ENCODE measurements at places on chromosomes 16 and 17. TPM values are rescaled to one million over a fixed set of nuclear protein-coding genes. Genes with fewer than 3 reads are reported as not detected.

Gene BICDL2
- total RNA-seq, result 52.5 TPM

Gene WNT3
- 1.5 TPM for total RNA-seq

Gene SLC16A5
- 26.8 TPM for total RNA-seq

Gene SLC13A2
- total RNA-seq, result not detected

Gene KRT32
- total RNA-seq, result not detected

Gene PPL
- total RNA-seq, result 391 TPM

Gene NPIPA7
- total RNA-seq, result 4.4 TPM

Gene TMEM235
- not detected for total RNA-seq

Gene PRSS21
- not detected for total RNA-seq

Gene CD300LB
- 0.25 TPM for total RNA-seq

Gene KRTAP1-5
- total RNA-seq, result not detected

Gene FOXF1
- total RNA-seq, result 26.0 TPM

GRCh38 chr16:86952769-86953168, 364.4 kb downstream of the C16orf95 start:
- no peak for DNase-seq

GRCh38 chr17:14308636-14308964, 7.7 kb downstream of the HS3ST3B1 start:
- DNase-seq, result no peak

DNA sequence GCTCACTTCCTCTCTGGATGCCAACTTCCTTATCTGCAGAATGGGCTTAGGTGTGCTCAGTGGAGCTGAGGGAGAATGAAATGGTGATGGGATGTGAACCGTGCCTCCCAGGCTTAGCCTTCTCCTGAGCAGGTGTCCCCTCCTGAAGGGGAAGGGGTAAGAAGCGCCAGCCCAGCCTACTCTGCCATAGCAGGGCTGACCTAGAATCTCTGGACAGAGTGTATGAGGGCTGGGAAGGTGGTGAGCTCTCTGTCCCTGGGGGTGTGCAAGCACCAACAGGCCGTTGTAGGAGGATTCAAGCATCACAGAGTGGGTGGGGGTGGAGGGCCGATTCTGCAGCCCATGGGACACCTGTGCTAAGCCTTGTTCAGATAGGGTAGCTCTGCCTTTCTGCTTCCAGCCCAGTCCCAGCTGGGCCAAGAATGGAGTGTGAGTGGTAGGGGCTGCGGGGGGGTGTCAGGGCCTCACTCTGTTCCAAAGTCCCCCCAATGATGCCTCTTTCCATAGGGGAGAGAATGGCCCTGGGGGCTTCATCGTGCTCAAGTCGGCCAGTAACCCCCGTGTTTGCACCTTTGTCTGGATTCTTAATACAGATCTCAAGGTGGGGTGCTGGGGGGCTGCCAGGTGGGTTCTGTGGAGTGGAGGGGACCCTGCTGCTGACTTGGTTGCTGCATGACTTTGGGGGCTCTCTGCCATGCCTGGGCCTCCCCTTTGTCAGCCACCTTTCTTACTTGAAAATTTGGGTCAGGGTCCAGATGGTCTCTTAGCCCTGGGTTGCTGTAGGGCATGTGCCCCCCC, 3.2 kb upstream of the TCAP start:
- DNase-seq, result no peak

DNA sequence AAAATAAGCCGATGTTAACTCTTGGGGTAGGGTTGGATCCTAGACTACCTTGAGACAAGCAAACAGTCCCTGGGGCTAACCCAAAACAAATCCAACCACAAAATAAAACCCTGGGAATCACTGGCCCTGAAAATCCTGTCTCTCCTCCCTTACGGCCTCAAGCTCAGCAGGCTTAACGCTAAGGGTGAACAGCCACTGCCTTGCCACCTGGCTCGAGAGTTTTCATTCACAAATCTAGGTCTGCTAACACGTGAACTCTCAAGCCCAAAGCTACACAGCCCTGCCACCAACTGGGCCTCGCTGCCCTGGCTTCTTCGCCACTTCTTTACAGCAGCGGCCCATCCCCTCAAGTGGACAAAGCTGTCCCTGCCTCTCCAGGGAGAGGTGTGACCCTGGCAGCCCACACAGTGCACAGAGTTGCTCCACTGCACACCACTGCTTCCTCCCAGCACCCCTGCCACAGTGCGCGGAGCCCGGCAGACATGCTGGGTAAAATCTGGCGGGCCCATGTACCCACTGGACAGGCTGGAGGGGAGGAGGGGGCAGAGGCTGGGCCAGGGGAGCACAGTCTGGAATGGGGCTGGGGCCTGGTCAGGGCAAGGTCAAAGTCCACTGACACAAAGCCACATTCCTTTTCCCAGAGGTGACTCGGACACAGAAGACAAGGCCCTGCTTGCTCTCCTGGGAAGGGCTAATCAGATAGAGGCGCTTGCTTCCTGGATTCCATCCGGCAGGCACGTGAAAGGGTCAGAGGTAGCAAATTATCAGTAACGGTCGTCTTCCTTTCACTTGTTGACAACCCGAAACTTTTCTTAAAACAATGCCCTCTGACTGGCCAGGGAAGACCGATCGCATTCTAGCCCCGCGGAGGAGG, 996 bp downstream of the PCYT2 start:
- no peak for DNase-seq

GRCh38 chr17:3528880-3529511, 28.6 kb downstream of the TRPV3 start:
- no peak for DNase-seq

- DNase-seq, result no peak
Observed at GRCh38 chr17:4506175-4506813, 7.6 kb downstream of the SPNS2 start.

GRCh38 chr17:67121316-67121891, 77.0 kb downstream of the CACNG1 start:
- DNase-seq, result no peak

GRCh38 chr16:75383141-75383540, 50.2 kb downstream of the CFDP1 start:
- no peak for DNase-seq

GRCh38 chr16:21656795-21657768, 4.7 kb upstream of the IGSF6 start:
- no peak for DNase-seq

DNA sequence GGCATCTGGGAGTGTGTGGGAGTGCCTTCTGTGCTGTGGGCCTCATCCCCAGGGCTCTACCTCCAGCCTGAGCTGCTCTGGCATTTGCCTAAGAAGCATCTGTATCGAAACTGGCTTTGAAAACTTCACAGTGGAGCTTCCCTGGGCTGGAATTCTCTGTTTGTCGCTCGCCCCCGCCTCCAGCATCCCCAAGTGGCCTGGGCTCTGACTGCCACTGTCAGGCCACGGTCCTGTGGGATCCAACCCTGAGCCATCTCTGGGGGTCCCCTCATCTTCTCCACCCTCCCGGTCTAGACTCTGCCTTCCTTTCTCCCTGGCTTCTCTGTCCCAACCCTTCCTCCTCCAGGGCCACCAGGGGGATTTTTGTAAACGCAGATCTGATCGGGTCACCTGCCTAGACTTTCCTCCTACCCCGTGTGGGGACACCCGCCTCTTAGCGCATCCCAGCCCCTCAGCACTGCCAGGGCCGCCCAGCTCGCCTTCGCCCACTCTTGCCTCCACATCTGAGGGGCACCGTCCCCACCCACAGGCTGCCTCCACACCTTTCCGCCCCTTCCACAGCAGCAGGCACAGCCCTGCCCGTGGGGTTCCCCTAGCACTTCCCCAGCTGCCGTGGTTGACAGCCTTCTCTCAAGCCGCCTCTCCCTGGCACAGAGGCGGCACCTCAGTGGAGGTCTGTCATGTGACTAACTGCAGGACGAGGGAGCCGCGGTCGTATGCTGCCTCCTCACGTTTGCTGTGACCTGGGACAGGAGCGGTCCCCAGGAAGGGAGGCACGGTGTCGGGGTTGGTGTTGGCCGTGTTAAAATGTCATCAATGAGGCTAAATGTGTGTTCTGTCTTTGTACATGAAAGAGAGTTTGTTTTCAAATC, 12.0 kb downstream of the TBC1D24 start:
- no peak for DNase-seq

DNA sequence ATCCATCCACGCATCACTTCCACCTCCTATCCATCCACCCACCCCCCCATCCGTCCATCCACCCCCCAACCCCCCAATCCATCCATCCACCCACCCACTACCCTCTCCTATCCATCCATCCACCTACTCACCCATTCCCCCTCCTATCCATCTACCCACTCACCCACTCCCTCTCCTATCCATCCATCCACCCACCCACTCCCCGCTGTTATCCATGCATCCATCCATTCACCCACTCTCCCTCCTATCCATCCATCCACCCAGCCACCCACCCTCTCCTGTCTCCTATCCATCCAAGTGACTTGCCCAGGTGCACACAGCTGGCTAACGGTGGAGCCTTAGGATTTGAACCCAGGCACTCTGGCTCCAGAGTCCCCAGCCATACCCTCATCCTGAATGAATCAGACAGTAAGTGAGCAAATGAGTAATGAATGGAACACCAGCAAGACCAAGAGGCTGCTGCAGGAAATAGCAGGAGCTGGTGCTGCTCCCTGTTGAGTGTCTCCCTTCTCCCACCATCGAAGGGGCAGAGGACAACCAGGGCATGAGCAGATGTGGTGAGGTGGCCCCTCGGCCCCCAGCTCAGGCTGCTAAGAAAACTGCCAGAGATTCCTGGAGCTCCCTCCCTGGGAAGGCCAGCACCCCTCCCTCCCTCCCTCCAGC, 62.5 kb downstream of the LITAF start:
- no peak for DNase-seq

- no peak for DNase-seq
Observed at GRCh38 chr16:78778101-78779004, 678.9 kb downstream of the WWOX start.

DNA sequence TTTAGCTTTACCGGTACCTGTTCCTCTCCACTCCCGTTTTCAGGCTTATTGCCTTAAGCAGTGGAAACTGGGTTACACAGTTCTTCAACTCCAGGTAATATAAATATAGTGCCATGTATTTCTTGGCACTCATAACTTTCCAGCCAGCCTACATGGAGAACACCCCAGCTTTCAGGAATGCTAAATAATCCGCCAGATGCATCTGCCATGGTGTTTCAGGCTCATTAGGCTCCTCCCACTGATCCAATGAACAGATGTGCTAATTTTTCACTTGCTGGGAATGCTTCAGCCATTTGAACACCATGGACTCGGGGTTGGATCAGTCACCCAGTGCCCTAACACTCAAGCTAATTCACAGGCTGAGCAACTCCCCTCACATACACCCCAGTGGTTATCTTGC, 4.6 kb downstream of the ANKFN1 start:
- DNase-seq, result no peak

DNA sequence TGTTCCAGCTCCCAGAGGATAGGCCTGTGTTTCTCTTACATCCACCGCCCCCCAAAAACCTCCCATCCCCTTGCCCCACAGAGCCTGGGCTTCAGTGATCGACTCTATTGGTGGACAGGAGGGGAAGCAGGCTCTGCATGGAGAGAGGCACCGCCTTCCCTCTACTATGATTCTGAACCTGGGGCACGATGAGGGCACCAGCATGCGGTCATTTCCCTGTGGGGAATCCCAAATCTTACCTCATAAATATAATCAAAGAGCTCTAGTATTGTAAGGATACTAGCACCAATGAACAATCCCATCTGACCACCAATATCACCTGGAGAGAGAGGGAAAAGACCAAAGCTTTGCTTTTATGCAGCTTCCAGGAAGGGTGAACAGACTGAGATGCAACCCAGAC, 25.7 kb downstream of the SPACA3 start:
- DNase-seq, result no peak

GRCh38 chr17:43025290-43025657, 243 bp downstream of the RND2 start:
- no peak for DNase-seq

GRCh38 chr17:30203471-30203981, 32.0 kb downstream of the SLC6A4 start:
- DNase-seq, result no peak

- DNase-seq, result no peak
Observed at GRCh38 chr17:12773153-12773552, 16.1 kb upstream of the ARHGAP44 start.

DNA sequence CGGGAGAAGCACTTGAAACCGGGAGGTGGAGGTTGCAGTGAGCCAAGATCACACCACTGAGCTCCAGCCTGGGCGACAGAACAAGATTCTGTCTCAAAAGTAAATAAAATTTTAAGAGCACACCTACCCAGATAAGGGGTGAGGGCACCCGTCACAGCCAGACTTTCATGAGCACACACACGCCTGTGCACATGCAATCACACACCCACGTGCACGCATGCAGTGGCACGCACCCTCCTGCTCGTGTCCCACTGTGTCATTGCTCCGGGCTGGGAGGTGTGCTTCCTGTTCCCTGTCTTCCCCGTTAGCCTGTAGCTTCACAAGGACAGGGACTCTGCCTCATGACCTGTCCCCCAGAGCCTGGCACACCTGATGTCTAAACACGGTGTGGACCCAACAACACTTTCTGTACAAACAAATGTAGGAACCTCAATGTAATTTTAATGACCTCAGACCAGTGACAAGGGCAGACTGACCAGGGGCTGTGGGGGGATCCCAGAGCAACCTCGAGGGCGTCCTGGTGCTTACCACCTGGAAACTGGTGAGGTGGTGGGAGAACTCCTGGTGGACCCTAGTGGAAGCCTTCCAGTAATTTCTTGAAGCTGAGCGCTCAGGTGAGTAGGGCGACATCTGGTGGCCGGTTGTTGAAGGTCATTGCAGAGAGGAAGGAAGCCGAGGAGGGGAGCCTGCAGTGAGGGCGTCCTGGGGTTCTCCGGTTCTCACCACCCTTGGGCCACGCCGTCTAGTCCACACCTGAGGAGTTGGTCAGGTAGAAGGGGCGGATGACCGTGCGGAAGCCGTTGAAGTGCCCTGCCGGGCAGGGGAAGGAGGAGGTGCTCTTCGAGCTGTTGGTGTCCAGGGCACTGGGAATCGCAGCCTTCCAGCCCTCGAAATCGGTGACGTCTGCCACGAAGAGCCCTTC, 8.6 kb downstream of the LGALS3BP start:
- DNase-seq, result no peak

All from vagina (tissue), 2 donors.